ENCODE measurements at places on chromosomes 5 and 9.

DNA sequence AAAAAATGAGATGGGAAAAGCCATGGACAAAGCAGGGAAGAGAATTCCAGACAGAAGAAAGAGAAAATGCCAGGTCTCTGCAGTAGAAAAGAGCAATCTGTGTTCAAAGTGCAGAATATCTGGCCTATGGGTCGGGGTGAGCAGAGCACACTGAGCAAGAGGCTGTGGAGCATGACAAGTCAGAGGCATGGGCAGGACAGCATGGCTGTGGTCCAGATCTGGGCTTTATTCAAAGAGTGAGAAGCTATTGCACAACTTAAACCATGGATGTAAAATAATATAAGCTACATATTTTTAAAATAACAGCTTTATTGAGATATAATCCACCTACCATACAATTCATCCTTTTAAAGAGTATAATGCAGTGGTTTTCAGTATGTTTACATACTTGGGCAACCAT, 133.1 kb upstream of the SPDL1 start:
- no peak for DNase-seq

GRCh38 chr9:133120501-133121197, 391 bp downstream of the RALGDS start:
- no peak for DNase-seq

DNA sequence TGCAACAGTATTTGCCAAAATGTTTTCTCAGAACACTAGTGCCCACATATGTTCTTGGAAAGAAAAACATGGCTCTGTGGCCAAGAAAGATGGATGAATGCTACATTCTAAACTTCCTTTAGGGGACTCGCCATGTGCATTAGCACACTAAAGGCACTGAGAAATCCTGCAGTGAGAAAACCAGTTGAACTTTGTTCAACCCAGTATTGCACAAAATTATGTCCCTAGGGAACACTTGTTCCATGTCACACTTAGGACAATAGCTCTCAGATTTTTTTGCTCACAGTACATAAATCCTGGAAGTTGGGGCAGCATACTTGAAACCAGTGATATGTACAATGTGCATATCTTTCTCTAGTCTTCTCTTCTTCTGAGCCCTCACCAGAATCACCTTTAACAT, 96.6 kb downstream of the ADRB2 start:
- no peak for DNase-seq

- no peak for DNase-seq
Measured at GRCh38 chr9:72401396-72401795, 36.4 kb upstream of the ZFAND5 start.

GRCh38 chr5:89270901-89271300, 387.9 kb upstream of the MEF2C start:
- DNase-seq = no peak

DNA sequence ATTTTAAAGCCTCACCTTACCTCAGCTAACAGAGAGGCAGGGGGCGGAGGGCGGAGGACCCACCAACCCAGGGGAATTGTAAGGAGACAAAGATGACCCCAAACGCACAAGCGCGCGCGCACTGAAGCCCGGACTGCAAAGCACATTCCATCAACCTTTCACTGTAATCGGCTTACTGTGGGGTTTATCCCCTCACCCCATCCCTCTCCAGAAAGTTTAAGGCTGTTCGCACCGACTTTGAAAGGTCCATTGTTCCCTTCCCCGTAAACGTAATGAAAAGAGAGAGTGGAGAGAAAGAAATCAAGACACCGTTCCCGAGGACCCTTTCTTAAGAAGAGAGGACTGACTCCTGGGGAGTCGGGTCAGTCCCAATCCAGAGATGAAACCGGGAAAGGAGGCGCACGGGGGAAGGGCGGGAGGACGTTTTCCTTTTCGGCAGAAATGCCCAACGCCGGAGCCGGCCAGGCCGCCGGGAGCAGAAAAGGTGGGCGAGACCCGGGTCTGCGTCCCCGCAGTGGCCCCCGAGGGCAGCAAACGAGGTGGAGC, 464 bp downstream of the CEMIP2 start:
- no peak for DNase-seq

DNA sequence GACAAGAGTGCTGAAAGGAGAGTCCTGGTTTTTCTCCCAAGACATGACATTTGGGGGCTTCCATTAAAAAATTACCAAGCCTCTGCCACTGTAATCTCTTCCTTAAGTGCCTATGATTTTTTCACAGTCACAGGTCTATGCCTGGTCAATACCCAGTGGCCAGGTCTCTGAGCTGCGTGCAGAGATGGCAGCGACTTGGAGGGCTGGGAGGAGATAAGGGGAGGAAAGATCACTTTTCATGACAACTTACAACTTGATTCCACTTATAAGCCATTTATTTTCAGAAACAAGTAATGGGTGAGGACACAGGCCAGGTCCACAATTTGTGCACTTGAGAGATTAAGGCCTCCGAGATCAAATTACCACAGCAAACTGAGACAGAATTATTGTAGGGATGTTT, 1.9 kb upstream of the PCDHAC2 start:
- DNase-seq = no peak

DNA sequence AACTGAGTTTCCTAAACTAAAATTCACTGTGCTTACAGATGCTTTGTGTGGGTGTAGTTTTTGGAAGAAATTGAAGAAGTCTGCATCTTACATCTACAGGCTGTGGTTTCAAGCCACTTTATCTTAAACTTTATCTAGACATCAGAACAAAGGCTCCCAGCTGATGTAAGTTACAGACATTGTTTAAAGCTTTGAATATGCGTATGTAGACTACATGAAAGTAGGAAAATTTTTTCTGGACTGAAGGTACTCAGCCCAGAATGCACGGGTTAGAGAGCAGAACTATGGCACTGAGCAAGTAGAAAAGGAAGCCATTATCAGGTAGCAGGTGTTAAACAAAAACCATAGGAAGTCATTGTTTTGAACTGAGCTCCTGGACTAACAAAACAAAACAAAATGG, 185.4 kb downstream of the TTC39B start:
- no peak for DNase-seq

DNA sequence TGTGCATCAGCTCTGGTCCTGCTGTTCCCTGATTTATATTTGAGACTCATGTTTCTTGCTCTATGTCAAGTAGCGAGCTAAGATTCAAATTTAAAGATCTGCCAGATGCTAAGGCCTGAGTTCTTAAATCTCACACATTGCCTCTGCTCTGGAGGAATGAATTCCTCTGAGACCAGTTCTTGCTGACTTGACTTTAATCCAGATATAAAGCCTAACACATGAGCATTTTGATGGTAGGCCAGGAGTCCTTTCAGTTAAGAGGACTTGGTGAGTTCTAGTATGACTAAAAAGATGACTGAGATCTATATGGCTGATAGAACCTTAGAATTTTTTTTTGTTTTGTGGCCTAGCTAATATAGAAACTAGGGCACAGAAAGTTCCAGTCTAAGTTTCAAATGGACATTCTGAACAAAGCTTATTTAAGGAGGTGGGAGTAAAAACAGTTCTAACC, 1.3 kb upstream of the INIP start:
- no peak for DNase-seq

DNA sequence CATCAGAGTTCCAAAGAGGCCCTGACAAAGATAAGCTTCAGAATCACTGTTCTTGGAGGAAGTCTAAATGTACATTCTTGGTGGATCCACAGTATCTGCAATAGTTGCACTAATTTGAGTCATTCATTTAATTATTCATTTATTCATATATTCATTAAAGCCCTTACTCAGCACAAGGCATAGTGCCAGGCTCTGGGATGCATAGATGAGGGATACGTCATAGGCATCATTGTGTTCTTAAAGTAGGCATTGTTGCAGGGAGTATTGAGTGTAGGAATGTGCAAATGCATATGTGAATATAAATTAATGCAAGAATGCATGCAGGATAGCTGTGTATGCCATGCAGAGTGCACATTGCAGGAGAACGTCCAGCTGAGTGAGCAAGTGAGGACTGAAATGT, 100.7 kb downstream of the DRD1 start:
- DNase-seq = no peak

GRCh38 chr5:10632110-10632761, 68.4 kb downstream of the ANKRD33B start:
- DNase-seq = no peak

DNA sequence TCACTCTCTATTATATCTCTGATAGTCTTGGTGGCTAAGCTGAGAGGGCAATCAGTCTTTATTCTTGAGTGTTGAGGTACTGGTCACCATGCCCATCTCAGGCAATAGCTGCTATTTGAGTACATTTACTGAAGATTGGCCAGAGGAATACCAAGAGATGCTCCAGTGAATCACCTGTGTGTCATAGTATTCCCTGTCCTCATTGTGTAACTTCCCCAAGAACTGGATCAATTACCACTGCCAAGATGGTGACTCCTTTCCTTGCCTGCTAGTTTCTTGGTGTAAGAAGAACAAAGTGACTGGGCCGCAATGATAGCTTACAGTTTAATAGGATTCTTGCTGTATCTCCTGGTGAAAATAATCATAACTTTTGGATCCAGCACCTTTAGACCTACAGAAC, 418.7 kb upstream of the KIF2A start:
- no peak for DNase-seq

DNA sequence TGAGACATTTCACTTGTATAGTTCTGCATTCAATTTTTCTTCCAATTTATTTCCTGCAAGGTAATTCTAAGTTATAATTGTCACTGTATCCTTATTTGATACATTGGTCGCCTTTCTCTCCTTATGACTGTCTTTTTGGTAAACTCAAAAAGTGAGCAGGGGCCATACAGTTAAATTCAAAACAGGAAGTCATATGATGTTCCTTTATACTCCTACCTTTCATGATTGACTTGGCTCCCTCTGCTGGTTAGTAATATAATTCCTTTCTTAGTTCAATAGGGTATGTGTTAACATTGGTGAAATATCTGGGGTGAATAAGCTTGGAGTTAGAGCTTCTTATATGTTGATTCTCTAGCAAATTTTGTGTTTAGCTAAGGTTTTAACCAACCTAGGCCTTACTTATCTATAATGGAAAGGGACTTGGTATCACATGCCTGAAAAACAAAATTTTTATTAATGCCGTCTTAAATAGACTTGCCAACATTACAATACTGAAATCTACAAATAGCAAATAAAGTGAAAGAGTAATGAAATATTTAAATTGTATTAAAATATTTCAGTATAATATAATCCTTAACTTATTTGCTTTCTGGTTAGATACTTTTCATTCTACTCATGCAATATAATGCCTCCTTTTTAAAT, 6.0 kb upstream of the NIPBL start:
- DNase-seq = no peak

DNA sequence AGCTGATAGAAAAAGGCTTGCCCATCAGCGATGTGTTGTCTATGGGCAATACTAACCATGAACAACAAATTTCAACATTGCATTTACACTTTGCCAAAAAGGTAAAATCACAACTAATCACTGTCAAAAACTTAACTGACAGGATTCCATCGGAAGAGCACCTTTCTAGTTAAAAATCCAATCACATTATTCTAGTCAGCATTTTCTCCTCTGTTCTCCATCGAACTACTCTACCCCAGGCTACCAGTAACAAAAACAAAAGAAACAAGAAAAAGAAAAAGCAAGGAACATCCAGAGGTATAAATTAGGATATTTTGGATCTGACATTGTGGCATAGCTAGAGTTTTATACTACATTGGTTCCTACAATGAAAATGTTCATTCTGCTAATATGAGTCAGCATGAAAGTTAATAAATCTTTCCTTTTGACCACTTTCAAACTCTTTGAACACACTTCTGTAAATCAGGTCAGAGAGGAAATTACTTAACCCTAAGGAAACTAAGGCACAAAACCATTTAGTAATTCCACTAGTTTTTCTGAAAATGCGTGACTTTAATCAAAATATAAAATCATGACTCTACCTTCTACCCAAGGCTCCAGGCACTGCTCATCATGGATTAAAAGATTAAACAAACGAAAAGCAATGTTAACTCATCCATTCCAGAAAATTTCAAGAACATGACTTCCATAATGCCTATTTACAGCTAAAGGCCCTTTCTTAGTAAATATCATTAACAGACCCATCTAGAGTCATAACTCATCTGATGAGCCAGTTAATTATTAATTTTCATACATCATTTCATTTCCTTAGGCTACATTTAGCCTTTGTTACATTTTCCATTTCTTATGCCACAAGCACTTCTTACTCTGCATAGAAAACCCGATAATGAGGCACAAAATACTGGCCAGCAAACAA, 10.2 kb downstream of the GLIS3 start:
- DNase-seq = no peak

- no peak for DNase-seq
Measured at GRCh38 chr9:68562461-68562860, 21.8 kb upstream of the TMEM252 start.

All from stimulated activated CD4-positive, alpha-beta T cell treated with anti-CD3 and anti-CD28 coated beads, Interleukin-1b, Interleukin-23, amount 100 ng/mL, for 1 hour (primary cell).